ENCODE measurements at places on chromosomes 3 and 15.

- DNase-seq, result no peak
These were observed 23.9 kb downstream of the EIF1B start for GRCh38 chr3:40333416-40333815.

- no peak for DNase-seq
These were observed 128.0 kb downstream of the SATB1 start for GRCh38 chr3:18297126-18297525.

- DNase-seq, result no peak
These were observed 1.4 kb downstream of the CYFIP1 start for GRCh38 chr15:22978691-22979237.

GRCh38 chr15:67762610-67763368, 62.5 kb upstream of the SKOR1 start:
- peak; percentile 3 for DNase-seq

DNA sequence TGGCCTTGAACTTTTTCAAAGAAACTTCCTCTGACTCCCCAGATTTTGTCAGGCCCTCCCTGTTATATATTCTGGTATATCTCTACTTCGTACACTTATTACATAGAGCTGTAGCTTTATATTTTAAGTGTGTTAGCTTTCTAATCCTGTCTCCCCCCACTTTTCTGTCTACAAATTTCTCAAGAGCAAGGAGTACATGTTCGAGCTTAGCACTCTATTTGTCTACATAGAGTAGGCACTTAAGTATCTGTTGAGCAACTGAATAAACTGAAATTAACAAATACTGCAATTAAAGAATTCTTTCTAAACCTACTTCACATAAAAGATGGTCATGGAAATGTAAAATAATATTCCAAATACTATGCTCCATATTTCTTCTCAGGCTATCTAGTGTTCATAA, 39.4 kb downstream of the UACA start:
- DNase-seq, result no peak

DNA sequence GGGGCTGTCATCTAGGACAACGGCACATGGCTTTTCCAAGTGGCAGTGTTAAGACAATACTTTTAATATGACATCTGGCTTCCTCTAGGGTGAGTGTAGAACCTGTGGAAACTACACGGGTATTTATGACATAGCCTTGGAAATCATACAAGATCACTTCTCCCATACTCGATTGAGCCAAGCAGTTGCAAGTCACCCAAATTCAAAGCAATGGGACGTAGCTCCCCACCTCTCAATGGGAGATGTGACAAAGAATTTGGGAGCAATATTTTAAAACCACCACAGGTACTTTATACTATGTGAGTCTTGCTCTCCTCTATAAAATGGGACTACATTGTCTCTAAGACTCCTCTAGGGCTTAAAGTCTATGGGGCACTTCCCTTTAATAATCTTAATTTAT, 93.5 kb downstream of the TGFBR2 start:
- DNase-seq, result no peak

- no peak for DNase-seq
These were observed 45.5 kb downstream of the FSIP1 start for GRCh38 chr15:39737196-39737550.

- DNase-seq, result no peak
These were observed 71.6 kb upstream of the ACP3 start for GRCh38 chr3:132245552-132246142.

DNA sequence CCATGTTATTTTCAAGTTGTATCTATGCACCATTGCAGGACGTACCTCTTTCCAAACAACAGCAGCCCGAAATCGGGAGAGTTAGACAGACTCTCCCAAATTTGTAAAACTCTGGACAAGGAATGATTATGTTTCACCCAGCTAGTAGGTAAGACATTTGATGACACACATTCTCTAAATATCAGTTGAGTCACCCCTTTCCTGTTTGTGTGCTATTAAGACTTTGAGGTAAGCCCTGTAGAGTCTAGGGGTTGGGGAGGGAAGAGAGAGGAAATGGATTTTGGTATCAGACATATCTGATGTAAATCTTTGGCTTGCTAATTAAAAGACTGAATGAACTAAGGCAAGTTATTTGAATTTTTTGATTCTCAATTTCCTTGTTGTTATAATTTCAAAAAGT, 999.0 kb downstream of the TUSC7 start:
- DNase-seq, result peak; percentile 20

DNA sequence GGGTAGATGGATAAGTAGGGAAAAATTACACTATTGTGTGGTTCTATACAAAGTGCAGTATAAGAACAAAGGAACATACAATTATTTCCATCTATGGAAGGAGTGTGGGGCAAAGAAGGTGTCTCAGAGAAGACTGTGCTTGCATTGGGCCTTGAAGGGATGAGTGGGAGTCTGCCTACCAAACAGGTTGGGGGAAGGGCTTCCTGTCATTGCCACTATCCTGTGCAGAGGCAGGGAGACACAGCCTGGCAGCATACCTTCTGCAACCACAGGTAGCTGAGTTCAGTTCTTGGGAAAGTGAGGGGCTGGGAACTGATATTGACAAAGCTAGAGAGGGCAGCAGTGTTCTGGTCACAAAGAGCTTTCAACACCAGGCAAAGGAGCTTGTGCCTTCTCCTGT, 3.4 kb downstream of the TIMP4 start:
- no peak for DNase-seq

DNA sequence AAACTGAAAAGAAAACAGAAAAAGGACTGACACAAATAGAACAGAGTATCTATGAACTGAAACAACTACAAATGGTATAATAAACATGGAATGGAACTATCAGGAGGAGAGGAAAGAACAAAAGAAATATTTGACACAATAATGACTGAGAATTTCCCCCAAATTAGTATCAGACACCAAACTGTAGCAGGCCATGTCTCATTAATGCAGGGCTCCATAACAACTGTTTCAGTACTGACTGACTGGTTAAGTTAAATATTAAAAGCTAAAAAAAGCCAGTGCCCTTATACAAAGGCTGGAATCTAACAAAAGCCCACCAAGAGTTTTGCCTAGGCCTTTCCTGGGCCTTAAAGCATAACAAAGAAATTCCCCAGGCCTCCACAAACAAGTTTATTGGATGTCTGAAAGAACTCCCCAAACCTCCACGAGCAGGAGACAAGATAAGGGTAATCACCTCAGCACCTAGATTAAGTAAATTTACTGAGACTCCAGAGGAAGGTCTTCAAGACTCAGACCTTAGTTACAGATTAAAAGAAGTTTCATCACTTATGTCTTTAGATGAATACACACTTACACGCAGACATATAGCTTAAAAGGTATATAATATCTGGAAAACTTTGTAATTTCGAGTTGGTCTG, 45.7 kb downstream of the KPNA1 start:
- no peak for DNase-seq

- DNase-seq, result no peak
These were observed 20.3 kb upstream of the HDAC11 start for GRCh38 chr3:13459605-13460340.

- no peak for DNase-seq
These were observed 6.7 kb upstream of the SLC12A8 start for GRCh38 chr3:125219261-125219701.

DNA sequence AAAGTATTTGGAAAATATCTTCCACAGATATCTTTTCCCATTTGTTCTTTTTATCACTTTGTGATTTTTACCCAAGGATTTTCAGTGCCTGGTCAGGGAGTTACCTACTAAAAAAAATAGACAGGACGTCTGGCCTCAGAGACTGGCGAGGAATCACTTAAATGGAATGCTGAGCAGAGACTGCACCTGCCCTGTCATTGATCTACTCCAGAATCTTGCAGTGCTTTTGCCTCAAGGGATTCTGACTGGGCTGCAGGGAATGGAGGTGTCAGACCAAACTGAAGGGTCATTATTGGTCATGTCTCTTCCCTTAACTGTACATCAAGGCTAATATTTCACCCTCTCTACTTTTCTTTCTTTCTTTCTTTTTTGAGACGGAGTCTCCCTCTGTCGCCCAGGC, 12.1 kb upstream of the RYR3 start:
- DNase-seq, result no peak

DNA sequence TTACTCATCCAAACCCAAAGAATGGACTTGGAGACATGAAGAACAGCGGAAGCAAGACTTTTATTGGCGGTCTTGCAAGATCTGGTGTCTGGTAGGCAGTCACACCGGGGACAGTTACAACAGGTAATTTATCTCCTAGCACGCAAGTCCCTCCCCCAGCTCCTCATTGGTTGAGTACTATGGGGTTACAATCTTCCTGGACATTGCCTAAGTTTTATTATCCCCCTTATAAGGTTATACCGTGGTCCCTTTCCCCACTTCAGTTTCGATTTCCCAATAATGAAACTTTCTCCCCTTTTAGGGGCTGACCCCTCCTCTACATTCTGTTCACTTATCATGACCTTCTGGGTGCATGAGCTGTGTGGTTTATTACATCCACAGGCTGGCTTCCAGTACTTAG, 18.7 kb downstream of the ARL8B start:
- no peak for DNase-seq

- no peak for DNase-seq
These were observed 27.1 kb upstream of the MGLL start for GRCh38 chr3:127849368-127849767.

- DNase-seq, result peak; percentile 80
These were observed 174.8 kb downstream of the POLR2M start for GRCh38 chr15:57881361-57881760.

Data from EL (cell line).